ENCODE measurements at places on chromosomes 1 and 21.

- no peak for DNase-seq
Observed at GRCh38 chr1:200178340-200178739, 150.8 kb downstream of the NR5A2 start.

GRCh38 chr1:151072224-151072623, 1.7 kb downstream of the GABPB2 start:
- DNase-seq = no peak

GRCh38 chr21:44348861-44349260, 4.6 kb upstream of the TRPM2 start:
- DNase-seq = no peak

GRCh38 chr1:219797009-219797408, 131.3 kb downstream of the SLC30A10 start:
- DNase-seq = no peak

DNA sequence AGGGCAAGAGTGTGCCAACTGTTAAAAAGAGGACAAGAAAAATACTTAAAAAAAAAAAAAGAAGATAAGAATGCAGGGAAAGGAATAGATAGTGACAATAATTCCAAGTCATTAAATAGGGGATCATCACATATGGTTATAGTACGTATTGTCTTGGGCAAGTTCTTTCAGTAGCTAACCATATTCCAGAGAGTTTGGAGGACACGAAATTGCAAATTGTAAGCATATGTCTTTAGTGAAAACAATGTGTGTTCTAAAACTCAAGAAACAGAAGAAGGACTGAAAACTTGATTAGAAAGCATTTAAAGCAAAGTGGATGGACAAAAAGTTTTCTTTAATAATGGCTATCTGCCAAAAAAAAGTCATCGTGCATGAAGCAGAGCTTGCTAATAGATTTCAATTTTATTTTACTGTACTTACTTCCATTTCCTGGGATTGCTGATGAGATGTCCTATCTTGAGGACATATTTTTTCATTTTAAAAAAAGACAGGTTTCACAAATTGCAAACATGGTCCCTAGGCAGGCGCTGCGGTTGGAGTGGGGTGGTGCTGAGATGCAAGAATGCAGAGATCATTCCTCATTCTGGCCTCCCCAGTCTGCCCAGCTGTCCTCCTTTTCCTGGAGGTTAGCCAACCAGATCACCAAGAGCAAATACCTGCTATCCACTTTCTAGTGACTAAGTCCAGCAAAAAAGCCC, 11.9 kb downstream of the TSPAN2 start:
- no peak for DNase-seq

DNA sequence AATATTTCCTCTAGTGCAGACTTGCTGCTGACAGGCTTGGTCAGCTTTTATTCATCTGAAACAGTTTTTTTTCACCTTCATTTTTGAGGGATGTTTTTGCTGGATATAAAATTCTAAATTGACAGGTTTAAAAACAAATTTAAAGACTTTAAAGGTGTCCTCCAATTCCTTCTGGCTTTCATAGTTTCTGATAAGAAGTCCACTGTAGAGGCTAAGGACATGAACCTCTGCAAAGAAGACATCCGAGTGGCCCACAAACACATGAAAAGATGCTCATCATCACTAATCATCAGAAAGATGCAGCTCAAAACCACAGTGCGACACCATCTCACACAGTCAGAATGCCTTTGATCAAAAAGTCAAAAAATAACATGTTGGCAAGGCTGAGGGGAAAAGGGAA, 42.0 kb upstream of the DYRK1A start:
- no peak for DNase-seq

- DNase-seq = no peak
Observed at GRCh38 chr21:35852820-35853219, 207.5 kb downstream of the SETD4 start.

- DNase-seq = no peak
Observed at GRCh38 chr1:164721228-164721496, 162.2 kb downstream of the PBX1 start.

GRCh38 chr1:79193211-79194079, 186.9 kb upstream of the ADGRL4 start:
- DNase-seq = no peak

Measured in frontal cortex (tissue), 4 donors.